ENCODE measurements at places on chromosomes 3 and 15. TPM values are rescaled to one million over a fixed set of nuclear protein-coding genes. Genes with fewer than 3 reads are reported as not detected.

Gene SPESP1
- 2.8 TPM for total RNA-seq

Gene PLA2G4F
- not detected for total RNA-seq

Gene FGD5
- total RNA-seq: 4.9 TPM

DNA sequence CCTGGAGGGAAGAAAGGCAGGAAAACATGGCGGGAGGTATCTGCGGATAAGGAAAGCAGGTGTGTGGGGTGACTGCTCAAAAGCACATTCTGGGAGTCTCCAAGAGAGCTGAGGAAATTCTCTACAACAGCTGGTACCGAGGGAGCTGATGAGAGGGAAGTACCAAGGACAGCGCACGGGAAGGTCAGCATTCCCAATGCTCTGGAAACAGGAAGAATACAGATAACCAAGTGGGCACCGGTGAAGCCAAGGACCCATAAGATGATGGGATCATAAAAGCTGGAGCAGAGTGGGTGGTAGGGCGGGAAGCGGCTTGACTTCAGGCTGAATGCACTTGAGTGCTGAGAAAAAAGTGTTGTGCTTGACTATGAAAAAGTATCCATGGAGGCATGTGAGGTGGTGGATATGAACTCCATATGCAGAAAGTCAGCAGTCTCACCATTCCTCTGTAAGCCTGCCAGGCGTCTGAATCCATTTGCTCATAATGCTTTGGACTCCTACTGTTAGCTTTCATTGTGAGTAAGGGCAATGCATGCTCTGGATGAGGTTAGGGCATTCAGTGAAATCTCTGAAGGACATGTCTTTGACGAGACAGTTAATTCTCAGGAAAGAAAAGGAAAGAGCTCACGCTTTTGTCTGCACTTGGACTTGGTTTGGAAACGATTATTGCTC lies 215.5 kb downstream of the NR1D2 start:
- no peak for DNase-seq

- no peak for DNase-seq
These were observed 673 bp upstream of the HCLS1 start for GRCh38 chr3:121661376-121661775.

DNA sequence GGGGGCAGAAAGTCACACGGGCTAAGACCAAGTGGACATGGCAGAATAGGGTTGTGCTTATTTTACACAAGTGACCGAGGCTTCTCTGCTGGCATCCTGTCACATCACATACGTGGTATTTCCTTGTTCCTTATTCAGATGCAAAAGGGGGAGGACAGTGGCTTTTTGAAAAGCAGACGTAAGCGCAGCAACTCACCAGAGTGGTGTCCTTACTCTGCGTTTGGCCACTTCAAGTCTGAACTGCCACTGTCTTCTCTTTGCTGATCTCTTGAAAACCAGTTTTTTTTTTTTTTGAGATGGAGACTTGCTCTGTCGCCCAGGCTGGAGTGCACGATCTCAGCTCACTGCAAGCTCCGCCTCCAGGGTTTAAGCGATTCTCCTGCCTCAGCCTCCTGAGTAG lies 113.2 kb downstream of the SOX2 start:
- DNase-seq: no peak

DNA sequence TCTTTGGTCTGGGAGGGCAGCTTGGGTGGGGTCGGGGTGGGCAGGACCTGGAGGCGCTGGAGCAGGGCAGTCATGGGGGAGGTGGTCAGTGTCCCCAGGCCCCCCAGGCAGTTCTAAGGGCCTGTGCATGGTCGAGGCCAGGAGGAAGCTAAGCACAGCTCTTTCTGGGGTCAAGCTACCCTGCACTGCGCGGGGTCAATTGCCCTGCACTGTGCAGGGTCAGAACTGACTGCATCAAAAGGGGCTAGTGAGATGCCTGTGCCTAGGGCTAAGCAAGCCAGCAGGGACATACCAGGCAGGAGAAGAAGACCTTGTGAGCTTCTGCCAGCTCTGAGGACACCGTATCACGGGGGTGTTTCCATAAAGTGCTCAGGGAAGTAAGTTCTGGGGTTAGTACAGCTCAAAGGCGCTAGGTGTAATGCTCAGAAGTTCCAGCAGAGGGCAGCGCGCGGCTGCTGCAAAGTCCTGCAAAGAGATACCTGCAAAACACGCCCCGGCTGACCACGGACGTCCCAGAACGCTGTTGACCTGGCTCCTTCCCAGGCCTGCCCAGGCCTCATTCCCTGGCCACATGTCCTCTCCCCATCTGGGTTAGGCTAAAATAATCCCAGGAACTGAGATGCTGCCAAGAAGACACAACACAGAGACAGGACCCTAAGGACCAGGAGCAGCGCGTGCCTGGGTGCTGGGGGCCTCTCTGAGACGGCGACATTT lies 18.8 kb upstream of the IQSEC1 start:
- DNase-seq: peak; percentile 88

- peak; percentile 50 for DNase-seq
These were observed 31.4 kb downstream of the HRH1 start for GRCh38 chr3:11185564-11186317.

- DNase-seq: no peak
These were observed 165.7 kb downstream of the MAGI1 start for GRCh38 chr3:65873028-65873427.
